ENCODE measurements at places on chromosomes 7 and 10.
A peak's percentile ranks its signal among the peaks of the same experiment; 100 is the strongest.

- no peak for DNase-seq
These were observed 636.0 kb downstream of the LRMDA start for GRCh38 chr10:76067447-76067846.

- DNase-seq: no peak
These were observed 48.1 kb upstream of the BMS1 start for GRCh38 chr10:42734536-42734935.

DNA sequence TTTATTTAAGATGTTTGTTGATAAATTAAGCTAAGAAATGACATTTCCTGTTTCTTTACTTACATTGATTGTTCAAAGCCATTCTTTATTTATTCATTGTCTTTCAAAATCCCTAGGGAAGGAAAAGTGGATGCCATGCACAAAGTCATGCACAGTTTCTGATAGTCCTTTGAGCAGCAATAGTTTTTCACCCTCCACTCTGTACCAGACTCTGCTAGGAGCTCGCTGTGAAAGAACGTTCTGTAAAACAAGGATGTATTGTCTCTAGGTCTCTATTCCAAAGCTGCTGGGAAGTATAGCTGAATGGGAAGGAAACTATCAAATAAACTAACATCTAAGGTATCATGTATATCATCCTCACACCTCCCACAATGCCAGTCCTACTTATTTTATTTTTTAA lies 7.8 kb upstream of the NOC3L start:
- no peak for DNase-seq

GRCh38 chr7:152451356-152451755 lies 15.6 kb upstream of the KMT2C start:
- DNase-seq: no peak

DNA sequence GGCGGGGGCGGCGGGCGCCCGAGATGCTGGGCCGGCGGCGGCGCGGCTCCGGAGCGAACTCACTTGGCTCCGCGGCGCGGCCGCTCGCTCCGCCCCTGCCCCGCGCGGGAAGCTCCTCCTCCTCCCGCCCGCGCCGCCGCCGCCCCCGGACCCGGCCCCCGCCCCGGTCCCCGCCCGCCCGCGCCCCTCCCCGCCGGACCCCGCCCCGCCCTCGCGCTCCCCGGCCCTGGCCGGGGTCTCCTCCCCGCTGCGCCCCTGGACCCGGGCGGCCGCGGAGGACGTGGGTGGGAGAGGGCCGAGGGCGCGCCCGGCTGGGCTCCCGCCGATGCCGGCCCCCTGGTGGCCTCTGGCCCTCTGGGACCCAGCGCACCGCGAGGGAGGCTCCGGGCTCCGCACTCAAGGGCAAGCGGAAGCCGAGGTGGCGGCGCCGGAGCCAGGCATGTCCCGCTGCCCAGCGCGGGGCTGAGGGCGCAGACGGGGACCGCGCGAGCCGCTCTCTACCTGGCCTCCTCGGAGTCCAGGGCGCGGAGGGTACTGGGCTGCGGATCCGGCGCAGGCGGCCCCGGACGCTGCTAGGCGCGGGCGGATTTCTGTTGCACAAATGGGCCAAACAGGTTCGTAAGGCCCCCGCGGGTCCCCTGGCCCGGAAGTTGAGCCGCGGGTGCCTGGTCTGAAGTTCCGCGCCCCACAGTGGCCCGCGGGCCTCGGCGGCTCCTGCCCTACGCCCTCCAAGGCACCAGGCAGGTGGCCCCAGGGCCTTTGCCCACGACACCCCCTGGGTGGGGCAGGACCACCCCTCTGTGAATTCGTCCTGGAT lies at the start of gene TCERG1L:
Gene TCERG1L (minus strand): TSS at position 61 of the 817 bp plus-strand sequence. CDS start 86 bp downstream, outside the sequence.
- DNase-seq: peak; percentile 2

- DNase-seq: no peak
These were observed 3.4 kb upstream of the CLDN15 start for GRCh38 chr7:101241015-101241363.

GRCh38 chr7:132298790-132299189 lies 277.5 kb downstream of the PLXNA4 start:
- no peak for DNase-seq

- DNase-seq: no peak
These were observed 308.8 kb downstream of the PTPRN2 start for GRCh38 chr7:158278745-158279320.

GRCh38 chr7:80453699-80454340 lies 58.0 kb downstream of the GNAT3 start:
- DNase-seq: no peak

- no peak for DNase-seq
These were observed 9.1 kb downstream of the CELF2 start for GRCh38 chr10:11026773-11027172.

DNA sequence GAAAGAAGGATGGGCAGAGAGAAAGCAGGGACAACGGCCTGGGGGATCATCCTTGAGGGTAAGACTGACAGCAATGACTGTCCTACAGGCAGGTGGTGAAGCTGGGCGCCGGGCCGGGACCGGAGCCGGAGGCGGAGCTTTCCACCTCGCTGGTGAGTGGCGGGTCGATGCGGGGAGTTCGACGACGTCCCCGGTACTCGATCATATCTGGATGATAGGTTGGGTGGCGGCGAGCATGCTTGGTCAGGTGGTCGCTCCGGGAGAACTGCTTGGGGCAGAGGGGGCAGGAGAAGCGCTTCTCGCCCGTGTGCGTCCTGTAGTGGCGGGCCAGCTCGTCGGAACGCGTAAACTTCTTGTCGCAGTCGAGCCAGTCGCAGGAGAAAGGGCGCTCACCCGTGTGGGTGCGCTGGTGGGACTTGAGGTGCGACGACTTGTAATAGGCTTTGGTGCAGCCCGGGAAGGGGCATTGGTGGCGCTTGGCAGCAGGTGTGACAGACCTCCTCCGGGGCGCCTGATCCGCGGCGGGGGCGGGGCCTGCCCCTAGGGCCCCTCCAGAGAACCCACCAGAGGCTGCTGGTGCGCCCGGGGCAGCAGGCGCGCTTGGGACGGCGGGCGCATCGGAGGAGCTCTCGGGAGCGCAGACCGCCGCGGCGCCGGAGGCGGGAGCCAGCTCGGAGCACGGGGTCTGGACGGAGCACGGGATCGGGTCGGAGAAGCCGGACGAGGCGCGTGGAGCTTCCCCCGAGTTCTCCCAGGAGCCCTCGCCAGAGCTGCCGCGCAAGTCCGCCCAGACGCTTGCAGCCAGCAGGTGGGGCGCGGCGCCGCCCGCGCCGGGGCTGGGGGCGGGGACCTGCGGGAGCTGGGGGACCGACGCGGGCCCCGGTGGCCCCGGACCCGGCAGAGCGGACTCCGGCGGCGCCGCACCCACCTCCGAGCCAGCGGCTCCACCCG lies 752 bp downstream of the KLF14 start:
- DNase-seq: no peak

DNA sequence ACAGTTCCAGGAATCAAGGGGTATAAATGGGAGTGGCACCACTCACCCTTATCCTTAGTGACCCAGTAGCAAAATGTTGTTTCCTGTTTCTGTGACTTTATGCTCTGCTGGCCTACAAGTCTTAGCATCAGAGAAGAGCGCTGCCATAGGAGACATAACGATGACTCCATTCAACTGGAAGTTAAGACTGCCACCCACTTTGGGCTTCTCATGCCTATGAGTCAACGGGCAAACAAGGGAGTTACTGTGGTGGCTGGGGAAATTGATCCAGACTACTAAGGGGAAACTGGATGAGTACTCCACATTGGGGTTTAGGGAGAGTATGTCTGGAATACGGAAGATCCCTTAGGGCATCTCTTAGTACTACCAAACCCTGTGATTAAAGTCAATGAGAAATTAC lies 40.6 kb upstream of the PIK3CG start:
- no peak for DNase-seq

GRCh38 chr7:35505066-35505465 lies 189.9 kb downstream of the HERPUD2 start:
- no peak for DNase-seq

Measured in CD4-positive, alpha-beta T cell treated with Interleukin-15 for 4 hours (primary cell).